ENCODE measurements at places on chromosomes 3 and 15.
A peak's percentile ranks its signal among the peaks of the same experiment; 100 is the strongest.

- DNase-seq: no peak
These were observed 94.1 kb upstream of the PRICKLE2 start for GRCh38 chr3:64319391-64319790.

- peak; percentile 57 for DNase-seq
These were observed 99.6 kb downstream of the ABI3BP start for GRCh38 chr3:100893590-100893989.

GRCh38 chr15:83919319-83919830 lies 265.5 kb downstream of the ADAMTSL3 start:
- no peak for DNase-seq

- DNase-seq: no peak
These were observed 14.5 kb downstream of the TMEM41A start for GRCh38 chr3:185484296-185484695.

DNA sequence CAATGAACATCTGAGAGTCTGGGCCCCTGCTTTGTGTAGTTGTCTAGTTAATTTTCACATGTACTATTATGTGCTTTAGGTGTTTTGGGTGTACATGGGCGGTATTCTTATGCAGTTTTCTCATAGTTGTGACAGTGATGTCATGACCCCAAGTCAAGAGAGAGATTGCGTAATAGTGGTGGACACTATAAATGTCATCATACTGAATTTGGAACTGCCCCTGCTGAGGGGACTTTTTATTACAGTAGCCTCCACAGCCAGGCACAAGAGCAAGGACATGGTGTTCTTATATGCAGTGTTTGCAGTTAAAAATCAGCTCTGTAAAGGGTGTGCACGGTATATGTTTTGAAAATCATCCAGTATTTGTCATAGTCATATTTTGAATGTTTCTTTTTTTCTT lies 29.5 kb downstream of the ABHD2 start:
- no peak for DNase-seq

GRCh38 chr3:132255041-132255745 lies 62.0 kb upstream of the ACP3 start:
- peak; percentile 51 for DNase-seq

- no peak for DNase-seq
These were observed 37.5 kb downstream of the ZXDC start for GRCh38 chr3:126438186-126438585.

- DNase-seq: no peak
These were observed 194.8 kb upstream of the PFN2 start for GRCh38 chr3:150165396-150166094.

- DNase-seq: no peak
These were observed 298.7 kb downstream of the CLSTN2 start for GRCh38 chr3:140233702-140234101.

DNA sequence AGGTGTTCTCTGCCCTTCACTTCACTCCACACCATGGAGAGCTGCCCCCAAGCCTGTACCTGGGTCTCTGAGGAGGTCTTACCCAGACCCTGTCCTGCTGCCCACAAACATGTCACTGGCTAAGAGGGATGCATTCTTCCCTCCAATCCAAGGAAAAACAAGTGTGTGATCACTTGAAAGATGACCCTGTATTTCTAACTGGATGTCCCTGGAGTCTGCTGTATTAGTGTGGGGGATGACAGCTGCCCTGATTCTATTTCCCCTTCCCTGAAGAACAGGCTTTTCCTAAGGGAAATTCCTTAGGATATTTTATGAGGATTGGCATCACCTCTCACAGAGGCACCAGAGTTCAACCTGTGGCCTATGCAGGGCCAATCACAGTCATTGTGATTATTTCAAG lies 55.0 kb upstream of the GATA2 start:
- DNase-seq: peak; percentile 21

GRCh38 chr3:150495563-150496168 lies 50.6 kb downstream of the SERP1 start:
- peak; percentile 63 for DNase-seq

DNA sequence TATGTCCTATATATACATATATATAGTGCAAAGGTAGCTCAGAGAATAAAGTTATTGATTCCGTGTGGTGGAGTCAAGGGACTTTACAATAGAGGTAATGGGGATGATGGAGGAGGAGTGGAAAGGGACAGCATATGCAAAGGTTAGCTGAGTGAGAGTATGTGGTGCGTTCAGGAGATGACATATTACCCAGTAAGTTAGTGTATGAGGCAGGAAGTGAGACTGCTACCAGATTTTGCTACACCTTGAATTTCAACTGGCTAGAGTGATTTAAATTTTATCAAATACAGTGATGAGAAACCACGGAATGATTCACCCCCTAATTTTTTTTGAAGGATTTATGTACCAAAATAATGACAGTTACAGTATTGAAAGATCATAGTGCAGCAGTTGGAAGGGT lies 2.8 kb downstream of the ACTL6A start:
- DNase-seq: no peak

DNA sequence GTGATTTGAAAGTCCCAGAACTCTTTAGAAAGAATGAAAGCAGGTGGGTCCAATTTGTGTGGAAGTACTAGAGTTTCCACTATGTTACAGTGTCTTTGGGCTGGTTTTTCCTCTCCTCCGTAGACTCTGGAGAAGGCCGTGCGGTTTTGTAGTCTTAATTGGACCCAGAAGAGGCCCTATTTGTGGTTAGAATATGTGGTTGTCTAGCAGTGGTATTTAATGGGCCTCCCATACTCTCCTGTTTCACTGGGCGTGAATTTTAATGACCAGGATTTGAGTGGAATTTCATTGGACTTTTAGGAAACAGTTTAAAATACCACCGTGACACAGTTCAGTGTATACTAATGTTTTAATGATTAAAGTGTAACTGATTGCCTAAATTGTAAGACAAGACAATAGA lies 182.3 kb downstream of the BBX start:
- peak; percentile 73 for DNase-seq

GRCh38 chr15:99564221-99565048 lies 1.3 kb upstream of the MEF2A start:
- DNase-seq: peak; percentile 33

- peak; percentile 20 for DNase-seq
These were observed 244.3 kb downstream of the MYRIP start for GRCh38 chr3:40053663-40054062.

DNA sequence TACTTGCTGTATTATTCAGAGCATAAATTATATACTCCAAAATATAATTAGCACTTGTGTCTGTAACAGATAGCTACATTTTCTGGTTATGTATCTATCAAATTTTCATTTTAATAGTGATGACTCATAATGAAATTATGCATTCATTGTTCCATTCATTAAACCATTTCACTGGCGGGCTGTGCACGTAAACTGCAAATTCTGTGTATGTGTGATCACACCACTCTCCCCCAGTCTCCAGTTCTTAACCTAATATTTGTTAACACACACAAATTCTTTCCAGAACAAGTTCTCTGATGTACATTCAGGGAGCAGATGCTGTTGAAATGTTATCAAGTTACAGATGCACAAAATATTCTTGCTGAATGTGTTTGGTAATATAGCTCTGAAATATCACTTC lies 3.8 kb upstream of the KCNMB2 start:
- DNase-seq: no peak

DNA sequence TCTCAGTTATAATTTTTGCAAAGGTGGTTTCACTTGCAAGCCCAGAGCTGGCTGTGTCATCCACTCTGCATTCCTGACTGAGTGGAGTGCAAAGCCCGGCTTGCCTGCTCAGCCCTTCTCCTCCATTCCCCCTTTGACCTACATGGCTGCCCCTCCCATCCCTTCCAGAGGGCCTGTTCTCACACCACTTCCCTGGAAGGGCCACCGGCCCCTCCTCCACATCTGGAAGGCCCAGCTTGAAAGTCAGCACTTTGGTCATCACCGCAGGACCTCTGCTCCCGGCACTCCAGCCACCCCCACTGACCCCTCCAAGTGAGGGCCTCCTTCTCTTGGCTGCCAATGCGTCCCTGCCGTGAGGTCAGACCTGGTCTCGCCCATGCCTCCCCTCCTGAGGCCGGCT lies 74.1 kb upstream of the RNF7 start:
- DNase-seq: peak; percentile 45

DNA sequence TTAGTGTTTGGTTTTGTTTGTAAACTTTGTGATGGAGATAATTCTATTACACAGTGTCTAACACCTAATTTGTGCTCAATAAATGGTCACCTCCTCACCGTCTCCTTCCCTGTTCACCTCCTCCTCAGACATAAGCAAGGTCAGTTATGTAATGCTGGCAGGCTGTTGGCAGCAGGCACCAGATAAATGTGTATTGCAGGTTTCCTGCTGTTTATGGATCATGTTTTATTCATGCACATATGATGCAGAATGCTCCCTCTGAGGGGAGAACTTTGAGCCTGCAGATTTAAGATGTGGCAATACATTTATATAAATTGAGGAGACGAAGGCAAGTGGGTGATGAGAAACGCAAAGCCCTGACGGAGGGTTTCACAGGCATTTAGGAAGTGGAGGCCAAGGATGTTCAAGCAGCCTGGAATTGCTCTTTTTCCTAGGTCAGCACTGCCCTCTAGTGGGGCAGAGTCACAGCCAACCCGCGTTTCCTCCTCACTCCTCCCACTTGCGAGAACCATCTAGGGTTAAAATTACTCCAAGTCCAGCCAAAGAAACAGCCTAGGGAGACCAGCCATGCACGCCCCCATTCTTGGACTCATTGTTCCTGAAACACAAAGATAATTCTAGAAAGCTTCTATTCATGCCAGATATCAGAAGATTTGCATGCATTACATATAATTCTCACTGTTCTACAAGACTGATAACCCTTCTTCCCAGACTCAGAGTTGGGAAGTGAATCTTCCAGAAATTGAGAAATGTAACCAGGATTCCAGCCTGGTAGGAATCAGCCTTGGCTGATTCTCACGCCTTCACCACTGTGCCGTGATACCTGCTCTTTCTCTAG lies 228.7 kb downstream of the SLCO3A1 start:
- peak; percentile 66 for DNase-seq

GRCh38 chr3:79473993-79474392 lies 293.8 kb downstream of the ROBO1 start:
- DNase-seq: no peak

GRCh38 chr3:141109751-141110150 lies 58.6 kb downstream of the SPSB4 start:
- no peak for DNase-seq
